ENCODE measurements at places on chromosomes 1 and 21. TPM values are rescaled to one million over a fixed set of nuclear protein-coding genes. Genes with fewer than 3 reads are reported as not detected.

DNA sequence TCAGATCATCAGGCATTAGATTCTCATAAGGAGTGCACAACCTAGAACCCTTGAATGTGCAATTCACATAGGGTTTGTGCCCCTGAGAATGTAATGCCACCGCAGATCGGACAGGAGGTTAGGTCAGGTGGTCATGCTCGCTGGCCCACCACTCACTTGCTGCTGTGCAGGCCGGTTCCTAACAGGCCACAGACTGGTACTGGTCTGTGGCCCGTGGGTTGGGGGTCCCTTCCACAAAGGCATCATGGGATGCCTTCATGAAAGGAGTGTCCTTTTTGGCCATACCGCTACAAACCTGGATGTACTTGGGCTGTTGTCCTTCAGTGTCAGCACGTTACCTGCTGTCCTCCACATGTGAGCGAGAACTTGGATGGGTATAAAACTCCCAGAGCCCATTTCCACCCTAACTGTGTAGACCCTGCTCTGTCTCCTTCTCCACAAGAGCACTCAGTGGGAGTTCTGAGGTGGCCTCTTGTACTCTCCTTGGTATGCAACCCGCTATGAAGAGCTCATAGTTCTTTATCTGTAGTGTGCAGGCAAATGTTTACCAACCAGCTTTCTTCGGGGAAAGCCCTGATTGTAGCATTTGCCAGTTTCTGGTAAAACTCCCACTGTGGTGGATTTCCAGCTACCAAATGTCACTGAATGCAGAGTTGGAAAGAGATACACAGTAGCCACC is 41.7 kb upstream of the SLC19A1 start:
- DNase-seq = no peak

DNA sequence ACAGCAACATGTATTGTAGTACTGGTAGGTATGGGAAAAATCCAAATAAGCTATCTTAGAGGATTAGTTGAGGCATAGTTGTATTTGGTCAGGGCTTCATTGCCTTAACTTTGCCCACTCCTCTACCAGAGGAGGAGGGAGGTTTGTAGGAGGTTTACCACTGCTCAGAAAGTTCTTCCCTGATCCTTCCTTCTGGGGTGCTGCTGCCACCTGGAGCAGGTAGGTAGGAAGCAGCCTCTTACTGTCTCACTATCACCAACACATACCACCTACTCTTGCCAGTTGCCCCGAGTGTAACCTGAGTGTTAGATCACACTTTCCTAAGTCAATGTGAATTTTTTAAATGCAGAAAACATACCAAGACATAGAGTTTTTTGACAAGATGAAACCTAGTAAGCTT is 24.1 kb upstream of the ZSWIM5 start:
- DNase-seq = peak; percentile 6

- no peak for DNase-seq
Measured at GRCh38 chr1:214896921-214897320, 185.6 kb upstream of the KCNK2 start.

DNA sequence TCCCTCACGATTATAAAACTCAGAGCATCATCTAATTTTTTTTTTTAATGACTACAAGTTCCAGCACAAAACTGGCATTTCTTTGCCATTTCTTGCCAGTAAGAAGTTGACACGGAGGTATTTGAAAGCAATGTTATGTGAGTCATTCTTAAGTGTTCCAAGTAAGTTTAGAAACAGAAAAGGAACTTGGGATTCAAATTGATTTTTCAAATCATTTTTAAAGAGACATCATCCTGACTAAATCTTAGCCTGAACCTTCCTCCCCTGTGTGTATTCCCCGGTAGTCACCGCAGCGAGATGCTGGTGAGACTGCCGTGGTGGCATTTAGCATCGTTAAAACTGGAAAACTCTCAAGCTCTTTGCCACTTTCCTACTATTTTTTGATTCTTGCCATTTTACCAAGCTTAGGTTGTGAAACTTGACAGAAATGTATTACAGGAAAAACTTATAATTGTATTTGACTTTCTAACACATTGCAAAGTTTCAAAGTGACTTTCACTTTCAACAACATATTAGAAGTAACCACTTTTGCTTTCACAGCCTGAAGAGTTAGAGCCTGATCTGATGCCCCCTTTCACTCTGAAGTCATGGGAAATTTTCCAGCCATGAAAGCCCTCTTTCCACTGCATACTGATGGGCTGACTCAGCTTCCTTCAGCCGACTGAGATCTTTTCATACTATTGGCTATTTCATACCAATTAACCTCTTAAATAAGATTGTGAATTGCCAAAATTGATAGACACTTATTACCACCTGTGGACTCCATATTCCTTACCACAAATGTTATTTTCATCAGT is 61.4 kb downstream of the OLFML2B start:
- no peak for DNase-seq

DNA sequence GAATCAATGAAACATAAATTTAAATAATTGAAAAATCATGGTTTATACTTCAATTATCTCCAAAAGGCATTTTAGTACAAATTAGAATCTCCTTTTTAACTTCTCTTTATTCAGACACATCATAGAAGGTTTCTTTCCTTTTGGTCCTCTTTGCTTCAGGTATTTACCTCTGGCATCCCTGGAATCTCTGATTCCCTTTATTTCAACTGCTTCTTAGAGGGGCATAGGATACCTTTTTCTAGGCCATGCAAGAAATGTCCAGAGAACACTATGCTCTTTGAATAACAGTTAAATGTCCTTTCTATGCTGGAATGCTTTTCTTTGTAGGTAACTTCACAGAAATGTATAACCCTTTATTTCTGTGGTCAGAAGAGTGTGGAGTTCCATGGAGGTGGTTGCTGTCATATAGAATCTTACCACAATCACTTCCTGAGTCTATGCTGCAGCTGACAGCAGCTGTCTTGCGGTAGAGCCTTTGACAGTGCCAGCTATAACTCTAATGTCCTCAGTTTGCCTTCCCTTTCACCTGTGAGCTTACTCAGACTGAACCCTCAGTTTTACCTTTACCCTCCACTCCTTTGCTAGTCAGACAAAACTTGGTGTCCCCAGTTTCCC is 8.6 kb downstream of the LAMC2 start:
- no peak for DNase-seq

LCE1F gene
- not detected for total RNA-seq

CELA2A gene
- total RNA-seq = not detected

All from G401 (cell line).